ENCODE measurements at places on chromosomes 1 and 21.

- H3K4me3 ChIP-seq, result no peak overlapping the region
- DNase-seq, result no peak
- no peaks in the 10 kb centered on the region for H3K4me1 ChIP-seq
- H3K27ac ChIP-seq, result no peak overlapping the region
Observed at GRCh38 chr1:173422456-173422976, 54.6 kb upstream of the PRDX6 start.

GRCh38 chr1:9275567-9276034, 17.1 kb upstream of the SPSB1 start:
- H3K27me3 ChIP-seq, result no peaks in the 10 kb centered on the region
- DNase-seq, result no peak
- H3K4me1 ChIP-seq, result peaks cover 30% of the 10 kb centered on the region
- H3K27ac ChIP-seq, result peak overlapping the region; percentile 36
- H3K36me3 ChIP-seq, result no peaks in the 10 kb centered on the region
- no peak overlapping the region for H3K4me3 ChIP-seq

GRCh38 chr1:41232305-41232704, 9.8 kb downstream of the SCMH1 start:
- no peak overlapping the region for H3K27ac ChIP-seq
- no peak for DNase-seq
- no peaks in the 10 kb centered on the region for H3K27me3 ChIP-seq
- no peak overlapping the region for H3K4me3 ChIP-seq
- no peaks in the 10 kb centered on the region for H3K36me3 ChIP-seq
- H3K4me1 ChIP-seq, result peaks cover 17% of the 10 kb centered on the region

DNA sequence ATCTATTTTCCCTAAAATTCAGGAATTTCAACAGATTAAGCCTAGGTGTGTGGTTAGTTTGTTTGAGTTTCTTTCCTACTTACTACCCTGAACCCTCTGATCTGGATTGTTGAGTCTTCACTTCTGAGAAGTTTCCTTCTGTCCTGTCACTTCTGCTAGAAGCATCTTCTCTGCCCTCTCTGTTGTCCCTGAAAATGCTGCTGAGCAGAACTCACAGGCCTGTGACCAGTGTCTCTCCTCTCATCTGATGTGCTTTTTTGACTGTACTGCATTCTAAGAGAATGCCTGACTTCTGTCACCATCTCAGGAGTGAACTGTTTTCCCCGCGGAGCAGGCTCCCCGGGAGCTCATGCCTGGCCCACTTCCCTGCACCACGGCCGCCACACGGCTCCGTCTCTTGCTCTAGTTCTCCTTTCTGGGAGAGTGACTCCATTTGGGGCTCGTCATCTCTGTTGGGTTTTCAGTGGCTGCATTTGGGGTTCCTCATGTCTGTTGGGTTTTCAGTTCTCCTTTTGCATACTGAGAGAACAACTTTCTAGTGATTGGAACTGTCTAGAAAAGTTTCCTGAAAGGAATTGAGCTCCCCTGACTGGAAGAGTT, 77.9 kb downstream of the POFUT2 start:
- no peaks in the 10 kb centered on the region for H3K36me3 ChIP-seq
- H3K4me3 ChIP-seq, result no peak overlapping the region
- no peak overlapping the region for H3K27ac ChIP-seq
- no peaks in the 10 kb centered on the region for H3K27me3 ChIP-seq
- no peak for DNase-seq
- H3K4me1 ChIP-seq, result no peaks in the 10 kb centered on the region

DNA sequence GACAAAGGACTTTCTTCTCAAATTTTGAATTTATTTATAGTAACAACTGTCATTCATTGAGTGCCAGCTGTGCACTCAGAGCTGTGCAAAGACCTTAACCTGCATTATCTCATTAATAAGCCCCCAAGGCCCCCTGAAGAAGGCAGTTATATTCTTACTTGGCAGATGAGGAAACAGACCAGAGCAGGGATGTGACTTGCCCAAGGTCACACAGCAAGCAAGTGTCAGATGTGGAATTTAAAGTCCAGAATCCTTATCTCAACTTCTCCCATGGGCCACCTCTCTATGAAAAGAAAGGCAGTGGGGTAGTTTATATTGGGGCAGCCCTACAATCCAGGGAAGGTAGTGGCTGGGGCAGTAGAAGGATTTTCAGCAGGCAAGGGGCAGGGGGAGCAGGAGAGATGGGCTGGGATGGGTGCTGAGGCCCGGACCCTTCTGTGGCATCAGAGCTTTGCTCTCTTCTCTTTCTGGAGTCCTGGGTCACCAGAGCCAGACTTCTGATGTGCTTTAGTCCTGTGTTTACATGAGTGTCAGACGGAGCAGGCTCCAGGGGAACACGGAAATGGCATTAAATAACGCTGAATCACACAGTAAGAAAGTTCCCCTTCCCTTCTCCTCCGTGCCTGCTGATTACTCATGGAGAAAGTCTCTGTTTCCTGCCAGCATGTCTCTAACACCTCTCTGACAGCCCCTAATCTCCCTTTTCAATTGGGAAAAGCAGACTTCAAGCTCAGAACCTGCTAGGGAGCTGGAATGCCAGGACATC, 39.5 kb downstream of the EPHB2 start:
- H3K36me3 ChIP-seq, result no peaks in the 10 kb centered on the region
- H3K27ac ChIP-seq, result peak overlapping the region; percentile 86
- DNase-seq, result peak; percentile 84
- H3K4me3 ChIP-seq, result no peak overlapping the region
- H3K27me3 ChIP-seq, result no peaks in the 10 kb centered on the region

DNA sequence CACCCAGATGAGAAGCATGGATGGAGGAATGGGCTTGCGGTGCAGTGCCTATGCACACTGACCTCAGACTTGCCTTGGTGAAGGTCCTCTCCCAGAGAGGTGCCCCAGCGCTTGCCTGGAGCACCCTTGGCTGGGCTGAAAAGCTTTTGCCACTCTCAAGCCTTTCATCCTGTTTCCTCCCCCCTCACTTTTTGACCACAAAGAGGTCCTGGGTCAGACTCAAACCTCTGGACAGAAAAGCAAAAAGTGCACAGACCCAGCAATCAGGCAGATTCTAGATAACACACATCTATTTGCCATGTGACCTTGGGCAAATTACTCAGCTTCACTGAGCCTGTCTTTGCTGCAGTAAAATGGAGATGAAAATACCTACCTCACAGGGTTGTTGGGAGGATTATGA, 7.3 kb downstream of the TMEM35B start:
- H3K36me3 ChIP-seq, result peaks cover 2% of the 10 kb centered on the region
- H3K4me1 ChIP-seq, result no peaks in the 10 kb centered on the region
- no peaks in the 10 kb centered on the region for H3K27me3 ChIP-seq
- DNase-seq, result no peak

- no peak for DNase-seq
- no peaks in the 10 kb centered on the region for H3K36me3 ChIP-seq
- H3K4me1 ChIP-seq, result no peaks in the 10 kb centered on the region
- no peaks in the 10 kb centered on the region for H3K27me3 ChIP-seq
- no peak overlapping the region for H3K4me3 ChIP-seq
Observed at GRCh38 chr1:183571678-183572268, 18.5 kb downstream of the NCF2 start.

GRCh38 chr1:92858564-92859399, 26.9 kb downstream of the RPL5 start:
- no peak overlapping the region for H3K4me3 ChIP-seq
- DNase-seq, result peak; percentile 89

- H3K27ac ChIP-seq, result no peak overlapping the region
- DNase-seq, result no peak
- peaks cover 22% of the 10 kb centered on the region for H3K4me1 ChIP-seq
- H3K27me3 ChIP-seq, result no peaks in the 10 kb centered on the region
Observed at GRCh38 chr1:24414775-24415333, 748 bp upstream of the NIPAL3 start.

- H3K4me1 ChIP-seq, result no peaks in the 10 kb centered on the region
- no peaks in the 10 kb centered on the region for H3K27me3 ChIP-seq
- no peak overlapping the region for H3K27ac ChIP-seq
Observed at GRCh38 chr1:115496904-115497527, 144.8 kb upstream of the VANGL1 start.

DNA sequence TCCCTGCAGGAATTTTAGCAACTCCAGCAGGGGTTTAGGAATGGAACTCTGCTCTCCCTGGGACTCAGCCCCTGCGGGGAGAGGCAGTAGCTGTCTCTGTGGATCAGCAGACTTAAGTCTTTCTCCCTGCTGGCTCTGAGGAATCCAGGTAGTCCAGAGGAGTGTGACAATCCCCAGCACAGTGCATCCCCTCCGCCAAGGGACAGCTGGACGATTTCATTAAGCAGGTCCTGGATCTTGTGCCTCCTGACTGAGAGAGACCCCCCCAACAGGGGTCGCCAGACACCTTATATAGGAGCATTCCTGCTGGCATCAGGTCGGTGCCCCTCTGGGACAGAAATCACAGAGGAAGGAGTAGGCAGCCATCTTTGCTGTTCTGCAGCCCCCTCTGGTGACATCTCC, 30.6 kb downstream of the AKT3 start:
- no peak for DNase-seq
- H3K4me3 ChIP-seq, result no peak overlapping the region
- no peaks in the 10 kb centered on the region for H3K4me1 ChIP-seq
- H3K27ac ChIP-seq, result no peak overlapping the region

DNA sequence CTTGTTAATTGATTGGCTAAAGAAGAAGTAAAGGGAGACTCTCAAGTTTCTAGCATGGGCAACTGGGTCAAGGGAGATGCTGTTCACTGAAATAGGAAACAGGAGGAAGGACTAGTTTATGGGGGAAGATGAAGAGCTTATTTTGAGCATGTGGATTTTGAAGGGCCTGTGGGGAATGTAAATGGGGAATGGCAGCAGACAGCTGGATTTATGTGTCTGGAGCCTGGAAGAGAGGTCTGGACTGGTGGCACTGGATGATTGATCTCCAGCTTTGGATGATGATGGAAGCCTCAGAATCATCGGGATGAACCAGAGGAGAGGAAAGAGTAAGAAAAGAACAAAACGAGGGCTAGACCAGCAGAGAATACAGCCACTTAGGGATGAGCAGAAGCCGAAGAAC, 54.9 kb upstream of the ENAH start:
- no peaks in the 10 kb centered on the region for H3K4me1 ChIP-seq
- H3K27ac ChIP-seq, result no peak overlapping the region
- H3K27me3 ChIP-seq, result no peaks in the 10 kb centered on the region
- H3K36me3 ChIP-seq, result no peaks in the 10 kb centered on the region
- H3K4me3 ChIP-seq, result no peak overlapping the region

- H3K27ac ChIP-seq, result no peak overlapping the region
- no peaks in the 10 kb centered on the region for H3K27me3 ChIP-seq
- no peaks in the 10 kb centered on the region for H3K4me1 ChIP-seq
- H3K36me3 ChIP-seq, result no peaks in the 10 kb centered on the region
- no peak for DNase-seq
Observed at GRCh38 chr21:19810779-19811178, 1187.4 kb upstream of the NCAM2 start.

DNA sequence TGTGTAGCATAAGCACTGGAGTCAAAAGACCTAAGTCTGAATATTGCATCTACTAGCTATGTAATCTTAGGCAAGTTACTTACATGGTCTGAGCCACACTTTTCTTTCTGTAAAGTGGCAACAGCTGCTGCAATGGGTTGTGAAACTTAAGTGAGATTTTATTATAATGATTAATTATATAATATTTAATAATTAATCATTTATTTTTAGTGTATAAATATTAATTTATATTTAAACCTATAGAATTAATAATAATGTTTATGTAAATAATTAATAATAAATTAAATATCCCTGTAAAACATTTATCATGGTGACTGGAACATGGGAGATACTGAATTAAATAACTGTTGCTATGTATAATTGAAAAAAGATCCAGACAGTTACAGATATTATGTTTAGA, 180.3 kb downstream of the LRRC40 start:
- H3K4me1 ChIP-seq, result no peaks in the 10 kb centered on the region
- DNase-seq, result no peak

DNA sequence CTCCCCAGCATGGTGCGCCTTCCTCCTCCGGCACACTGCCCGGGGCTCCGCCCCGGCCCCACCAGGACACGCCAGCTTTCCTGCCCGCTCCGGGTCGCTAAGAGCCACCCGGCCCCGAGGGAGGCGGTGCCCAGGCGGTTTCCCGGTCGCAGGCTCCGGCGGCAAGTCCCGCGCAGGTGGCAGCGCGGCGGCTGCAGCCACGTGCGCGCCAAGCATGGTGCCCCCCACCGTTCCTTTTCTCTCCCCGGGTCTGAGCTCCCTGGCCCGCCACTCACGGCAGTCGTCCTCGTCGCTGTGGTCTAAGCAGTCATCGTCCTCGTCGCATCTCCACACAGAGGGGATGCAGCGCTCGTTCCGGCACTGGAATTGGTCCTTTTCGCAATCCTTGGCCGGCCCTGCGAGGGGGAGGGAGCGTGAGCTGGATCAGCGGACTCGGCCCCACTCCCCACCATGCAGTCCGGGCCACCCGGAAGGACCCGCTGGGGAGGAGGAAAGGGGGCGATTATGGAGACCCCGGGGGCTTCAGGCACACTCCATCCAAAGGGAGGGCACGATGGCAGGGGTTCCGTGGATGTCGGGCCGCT, 1.2 kb downstream of the LRP8 start:
- H3K27ac ChIP-seq, result no peak overlapping the region
- peaks cover 10% of the 10 kb centered on the region for H3K4me1 ChIP-seq
- no peak for DNase-seq
- peaks cover 5% of the 10 kb centered on the region for H3K27me3 ChIP-seq

GRCh38 chr1:145690587-145691558, 16.3 kb downstream of the PDZK1 start:
- no peak for DNase-seq
- H3K36me3 ChIP-seq, result no peaks in the 10 kb centered on the region
- H3K4me3 ChIP-seq, result no peak overlapping the region
- peak overlapping the region; percentile 0 for H3K27ac ChIP-seq
- H3K4me1 ChIP-seq, result peaks cover 5% of the 10 kb centered on the region

- H3K4me3 ChIP-seq, result no peak overlapping the region
- H3K27ac ChIP-seq, result no peak overlapping the region
- no peaks in the 10 kb centered on the region for H3K27me3 ChIP-seq
- peaks cover 22% of the 10 kb centered on the region for H3K4me1 ChIP-seq
- H3K36me3 ChIP-seq, result no peaks in the 10 kb centered on the region
- DNase-seq, result no peak
Observed at GRCh38 chr1:42982641-42983040, 24.0 kb upstream of the SLC2A1 start.

GRCh38 chr21:14842601-14843000, 222.2 kb downstream of the NRIP1 start:
- H3K4me3 ChIP-seq, result no peak overlapping the region
- no peak for DNase-seq
- H3K36me3 ChIP-seq, result no peaks in the 10 kb centered on the region
- no peaks in the 10 kb centered on the region for H3K4me1 ChIP-seq
- no peak overlapping the region for H3K27ac ChIP-seq

Measured in hepatocyte (in vitro differentiated cells).